CD4-positive, alpha-beta T cell treated with Interleukin-12 subunit alpha and Interleukin-12 subunit beta, for 1 hour (primary cell): ENCODE measurements at places on chromosomes 2 and 18.

DNA sequence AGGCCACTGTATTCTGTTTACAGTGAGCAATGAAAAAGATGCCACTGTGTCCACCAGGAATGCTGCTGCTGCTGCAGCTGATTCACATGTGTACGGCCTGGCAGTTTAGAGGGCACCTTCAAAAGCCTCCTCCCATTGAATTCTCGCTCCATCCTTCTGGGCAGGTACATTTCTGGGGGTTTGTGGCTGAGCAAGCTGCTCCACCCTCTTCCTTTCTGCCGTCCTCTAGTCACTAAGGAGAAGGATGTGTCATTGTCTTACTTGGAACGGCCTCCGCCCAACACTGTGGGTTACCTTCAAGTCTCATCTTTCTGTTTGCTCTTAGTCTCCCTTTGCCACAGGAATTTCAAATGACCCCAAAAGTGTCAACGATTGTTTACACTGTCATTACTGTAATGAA lies 182.0 kb downstream of the ZBTB7C start:
- peak; percentile 6 for DNase-seq

- no peak for DNase-seq
Measured at GRCh38 chr2:62934517-62934916, 116.1 kb upstream of the OTX1 start.

GRCh38 chr18:48326901-48327675 lies 82.1 kb downstream of the ZBTB7C start:
- DNase-seq, result no peak

GRCh38 chr2:68689553-68690537 lies 44.8 kb upstream of the ARHGAP25 start:
- no peak for DNase-seq

- no peak for DNase-seq
Measured at GRCh38 chr2:121018136-121019061, 266.6 kb downstream of the TFCP2L1 start.

DNA sequence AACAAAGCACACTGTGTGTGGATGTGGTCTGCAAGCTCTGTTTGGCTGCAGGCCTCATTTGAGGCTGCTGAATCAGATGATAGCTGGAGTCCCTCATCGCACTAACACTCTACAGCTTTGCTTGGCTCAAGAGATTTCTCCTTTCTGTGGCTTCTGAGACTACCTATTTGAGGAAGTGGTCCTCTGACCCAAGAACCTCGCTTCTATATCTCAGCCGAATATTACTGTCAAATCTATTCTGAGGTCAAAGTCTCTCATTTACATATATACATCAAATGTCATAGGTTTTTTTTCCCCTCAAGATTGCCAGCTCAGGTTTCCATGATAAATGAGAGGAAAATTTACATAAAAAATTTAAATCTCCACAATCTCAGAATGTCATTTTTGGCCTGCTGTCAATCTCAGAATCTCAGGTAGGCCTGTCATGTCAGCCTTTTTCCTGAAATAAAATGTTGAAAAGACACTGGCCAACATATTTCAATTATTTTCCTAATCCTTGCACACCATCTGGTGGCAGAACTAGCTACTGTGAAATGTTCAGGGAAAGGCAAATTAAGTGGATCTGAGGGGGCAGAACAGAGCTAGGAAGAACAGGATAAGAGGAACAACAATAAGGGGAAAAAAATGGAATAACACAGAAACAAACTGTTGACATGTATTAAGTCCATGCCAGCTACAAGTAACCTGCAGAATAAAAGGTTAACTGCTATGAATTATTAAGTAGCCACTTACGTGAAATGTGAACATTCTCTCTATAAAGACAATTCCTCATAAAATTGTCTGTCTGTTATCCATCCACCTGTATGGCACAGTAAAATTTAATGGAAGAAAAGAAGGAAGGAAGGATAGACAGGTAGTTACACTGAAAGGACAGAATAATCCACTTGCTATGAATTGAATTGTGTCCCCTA lies 39.3 kb downstream of the AP1S3 start:
- peak; percentile 10 for DNase-seq

- DNase-seq, result no peak
Measured at GRCh38 chr2:136422512-136422911, 304.6 kb upstream of the CXCR4 start.

- DNase-seq, result no peak
Measured at GRCh38 chr2:179104736-179105135, 54.8 kb upstream of the CCDC141 start.

DNA sequence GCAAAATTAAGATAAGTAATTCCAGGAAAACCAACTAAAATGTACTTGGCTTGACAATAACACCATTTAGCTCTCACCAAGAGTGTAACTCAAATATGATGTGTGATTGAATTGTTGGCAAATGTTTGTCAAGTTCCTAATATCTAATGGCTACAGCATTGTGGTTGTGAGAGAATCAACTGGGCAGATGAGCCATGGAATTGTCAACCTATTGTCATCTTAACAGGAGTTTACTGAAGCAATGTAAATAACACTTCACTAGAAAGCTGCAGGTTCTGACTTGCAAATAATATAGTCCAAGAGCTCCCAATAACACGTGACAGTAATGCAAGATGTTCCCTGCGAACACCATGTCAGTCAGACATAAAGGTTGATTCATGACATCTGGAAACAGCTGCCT lies 495.2 kb upstream of the MEIS1 start:
- DNase-seq, result no peak

GRCh38 chr2:239114616-239115265 lies 266.9 kb downstream of the TWIST2 start:
- DNase-seq, result no peak

GRCh38 chr2:134287323-134287722 lies 33.5 kb downstream of the MGAT5 start:
- DNase-seq, result peak; percentile 13

DNA sequence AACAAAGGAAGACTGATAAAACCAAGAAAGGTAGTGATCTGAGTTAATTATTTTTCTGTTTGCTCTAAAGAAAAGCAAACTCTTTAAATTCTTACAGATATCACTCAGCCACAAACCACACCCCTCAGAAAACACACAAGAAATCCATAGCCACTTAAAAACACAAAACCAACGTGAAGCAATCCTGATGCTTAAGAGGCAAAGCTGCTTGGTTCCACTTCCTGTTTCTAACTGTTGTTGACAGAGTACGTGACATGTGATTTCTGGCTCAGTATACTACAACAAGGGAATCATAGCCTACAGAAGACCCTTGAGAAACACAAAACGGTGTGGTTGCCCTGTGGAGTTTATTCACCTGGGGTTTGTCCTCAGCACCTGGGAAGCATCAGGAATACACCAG lies 240.9 kb upstream of the APCDD1 start:
- peak; percentile 7 for DNase-seq

GRCh38 chr2:203804764-203805485 lies 62.6 kb upstream of the CTLA4 start:
- DNase-seq, result no peak

DNA sequence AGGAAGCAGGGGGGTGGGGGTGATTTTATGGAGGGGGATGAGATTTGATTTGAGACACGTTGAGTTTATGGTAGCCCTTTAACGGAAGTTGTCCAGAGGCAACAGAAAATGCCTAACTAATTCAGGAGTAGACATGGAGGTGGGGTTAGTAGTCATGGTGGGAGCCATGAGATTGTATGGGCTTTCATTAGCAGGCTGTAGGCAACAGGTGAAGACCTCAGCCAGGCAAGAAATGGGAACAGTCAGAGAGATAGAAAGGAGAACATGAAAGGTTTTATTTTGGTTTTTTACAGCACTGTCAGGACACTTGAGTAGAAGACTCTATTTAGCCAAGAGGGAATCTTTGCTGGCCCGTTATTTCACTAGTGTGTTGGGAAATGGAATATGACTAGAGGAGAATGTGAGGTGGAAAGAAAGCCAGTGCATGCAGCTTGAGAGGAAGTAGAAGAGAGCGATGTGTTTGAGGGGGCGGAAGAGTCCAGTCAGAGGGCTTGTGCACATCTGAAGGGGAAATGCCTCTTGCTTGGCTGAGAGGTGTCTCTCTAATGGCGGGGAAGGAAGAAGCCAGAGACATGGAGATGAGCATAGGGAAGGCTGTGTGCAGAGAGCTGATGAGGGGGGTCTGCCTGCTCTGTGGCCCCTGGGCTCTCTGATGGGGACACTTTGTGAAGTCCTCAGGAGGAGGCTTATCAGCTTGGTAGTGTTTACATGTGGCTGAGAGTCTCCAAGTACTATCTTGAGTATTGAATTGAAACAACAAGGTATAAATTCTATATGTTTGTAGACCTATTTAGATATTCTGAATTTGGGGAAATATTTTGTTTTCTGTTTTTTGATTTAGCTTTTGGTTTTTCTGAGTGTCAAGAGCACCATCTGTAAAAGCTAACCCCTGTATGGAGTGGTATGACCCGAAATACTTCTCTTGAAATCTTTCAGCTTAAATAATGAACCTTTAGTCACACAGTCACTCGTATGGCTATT lies 66.9 kb upstream of the ITM2C start:
- DNase-seq, result no peak

DNA sequence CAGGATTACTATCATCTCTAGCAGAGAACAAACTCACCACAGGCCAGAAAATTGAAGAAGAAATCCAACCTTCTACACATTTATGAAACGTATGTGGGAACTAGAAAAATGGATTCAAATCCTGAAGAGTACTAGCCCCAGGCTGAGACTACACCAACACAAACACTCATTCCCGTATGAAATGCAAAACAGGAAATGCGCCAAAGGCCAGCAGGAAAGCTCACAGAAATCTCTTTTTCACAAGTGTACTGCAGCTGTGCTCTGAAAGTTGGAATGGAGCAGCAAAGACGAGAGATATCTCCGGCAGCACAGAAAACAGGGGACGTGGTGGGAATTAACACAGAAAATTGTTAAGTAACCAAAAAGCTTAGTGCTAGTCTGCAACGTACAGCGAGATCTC lies 913.5 kb downstream of the TDRD15 start:
- no peak for DNase-seq

DNA sequence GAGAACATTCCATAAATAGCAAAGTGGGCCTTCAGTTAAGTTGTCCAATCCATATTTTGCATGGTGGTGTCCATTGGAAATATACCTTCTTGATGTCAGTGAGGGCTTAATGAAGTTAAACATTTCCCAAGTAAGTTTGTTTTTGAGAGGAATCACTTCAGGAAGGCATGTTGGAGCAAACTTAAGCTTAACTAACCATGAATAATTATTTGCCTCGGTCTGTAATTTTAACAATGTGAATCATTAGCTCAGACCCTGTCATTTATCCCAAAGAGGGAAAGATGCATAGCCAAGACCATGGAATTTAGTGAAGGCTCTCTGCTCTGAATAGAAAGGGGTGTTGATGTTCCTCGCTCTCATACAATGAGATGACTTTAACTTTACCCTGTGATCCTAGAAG lies 47.4 kb downstream of the SPATS2L start:
- no peak for DNase-seq

DNA sequence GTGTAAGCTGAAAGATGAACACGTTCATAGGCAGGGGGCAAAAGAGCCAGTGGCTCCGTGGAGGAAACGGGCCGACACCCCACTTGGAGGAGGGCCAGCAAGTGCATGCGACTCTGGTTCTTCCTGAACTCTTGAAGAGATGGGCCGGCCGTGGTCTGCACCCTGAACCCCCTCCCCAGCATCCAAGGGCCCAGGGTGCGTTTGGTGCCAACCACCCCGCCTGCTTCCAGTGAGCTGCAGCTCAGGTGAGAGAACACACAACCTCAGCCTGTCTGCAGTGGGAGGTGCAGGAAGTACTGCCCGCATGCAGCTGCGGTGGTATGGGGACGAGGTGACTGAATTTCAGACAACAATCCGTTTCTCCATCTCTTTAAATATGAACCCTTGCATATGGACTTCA lies 58.9 kb downstream of the ADNP2 start:
- DNase-seq, result no peak

DNA sequence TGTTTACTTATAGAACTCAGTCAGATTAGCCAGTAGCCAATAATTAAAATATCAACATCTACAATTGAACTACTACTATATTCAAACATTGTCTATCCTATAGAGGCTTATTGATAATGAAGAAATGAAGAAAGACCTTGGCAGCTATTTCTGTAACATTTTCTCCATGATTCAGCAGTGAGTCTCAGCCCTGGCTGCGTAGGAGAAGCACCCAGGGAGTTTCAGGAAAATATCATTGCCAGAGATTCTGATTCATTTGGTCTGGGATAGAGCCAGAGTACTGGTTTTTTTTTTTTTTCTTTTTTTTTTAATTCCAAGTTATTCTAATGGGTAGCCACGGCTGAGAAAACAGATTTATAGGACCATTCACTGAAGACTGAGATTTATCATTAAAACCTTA lies 404.8 kb downstream of the TXNL1 start:
- no peak for DNase-seq

DNA sequence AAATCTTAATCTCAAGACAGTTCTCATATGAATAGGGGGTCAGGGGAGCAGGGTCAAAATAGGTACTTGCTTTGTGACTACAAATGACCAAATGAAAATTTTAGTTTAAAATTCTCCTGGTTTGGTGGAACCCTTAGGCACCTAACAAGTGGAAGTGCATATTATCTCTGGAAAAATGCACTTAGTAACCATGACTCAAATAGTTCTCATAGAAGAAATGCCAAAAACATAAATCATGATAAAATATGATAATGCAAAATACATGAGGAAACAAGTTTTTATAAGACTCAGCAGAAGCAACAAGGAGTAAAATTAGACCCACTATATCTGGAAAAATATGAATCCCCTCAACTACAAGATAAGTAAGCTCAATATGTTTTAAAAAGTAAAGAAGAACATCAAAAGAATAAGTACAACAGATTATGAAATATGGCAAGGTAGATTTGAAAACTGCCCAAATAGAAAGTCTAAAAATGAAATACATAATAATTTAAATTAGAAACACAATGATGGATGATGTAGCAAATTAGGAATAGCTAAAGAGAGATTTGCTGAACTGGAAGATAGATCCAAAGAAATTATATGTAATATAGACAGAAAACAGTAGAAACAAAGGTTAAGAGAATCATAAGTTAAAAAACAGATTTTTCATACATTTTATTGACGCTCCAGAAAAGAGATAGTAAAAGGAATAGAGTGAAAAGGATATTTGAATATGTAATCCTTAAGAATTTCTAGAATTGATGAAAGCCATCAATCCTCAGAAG lies 308.3 kb downstream of the SETBP1 start:
- DNase-seq, result no peak

DNA sequence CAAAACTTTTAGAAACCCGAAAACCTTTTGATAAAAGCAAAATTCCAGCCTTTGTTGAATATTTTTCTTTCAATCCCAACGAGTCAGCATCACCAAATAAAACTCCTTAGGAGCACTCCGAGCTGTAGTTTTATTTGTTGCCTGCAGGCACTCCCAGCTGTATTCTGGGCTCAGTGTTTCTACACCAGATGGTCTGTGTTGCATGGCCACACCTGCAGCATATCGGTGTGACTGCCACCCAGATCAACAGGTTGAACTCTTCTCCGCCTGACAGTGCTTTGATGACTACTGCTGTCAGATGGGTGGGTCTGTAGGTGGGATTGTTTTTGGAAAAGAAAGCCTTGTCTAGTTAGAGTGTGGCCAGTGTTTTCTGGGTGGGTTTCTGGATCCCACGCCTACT lies 32.7 kb downstream of the APCDD1 start:
- no peak for DNase-seq

GRCh38 chr18:9477509-9477908 lies 2.2 kb downstream of the RALBP1 start:
- no peak for DNase-seq
